Muscle of leg (tissue), 16 donors: ENCODE measurements at places on chromosomes 12 and 14. TPM values are rescaled to one million over a fixed set of nuclear protein-coding genes. Genes with fewer than 3 reads are reported as not detected.

The COL2A1 gene
- polyA plus RNA-seq, result 79.3 TPM

DNA sequence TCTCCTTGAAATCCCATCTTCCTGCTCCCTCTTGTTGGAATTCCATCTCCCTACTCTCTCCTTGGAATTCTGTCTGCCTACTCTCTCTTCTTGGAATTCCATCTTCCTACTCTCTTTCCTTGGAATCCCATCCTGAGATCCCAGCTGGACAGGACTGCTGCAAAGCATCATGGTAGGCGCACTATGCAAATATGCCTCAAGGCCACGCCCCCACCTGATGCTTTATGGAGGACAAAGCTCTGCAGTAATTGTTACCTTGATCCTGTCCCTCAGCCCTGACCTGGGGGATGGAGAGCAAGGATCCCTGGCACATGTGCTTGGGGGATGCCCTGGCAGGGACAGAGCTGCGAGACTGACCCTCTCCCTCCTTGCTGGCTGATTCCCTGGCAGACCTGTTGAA is 185.6 kb downstream of the TBX5 start:
- DNase-seq, result no peak

GRCh38 chr12:48237162-48237561 is 34.1 kb upstream of the OR10AD1 start:
- DNase-seq, result no peak

GRCh38 chr14:51821822-51822221 is 38.6 kb upstream of the GNG2 start:
- no peak for DNase-seq
